ENCODE measurements at places on chromosomes 5 and 9. TPM values are rescaled to one million over a fixed set of nuclear protein-coding genes. Genes with fewer than 3 reads are reported as not detected.

- no peak for DNase-seq
Observed at GRCh38 chr9:94706922-94707321, 19.6 kb upstream of the AOPEP start.

GRCh38 chr9:13627071-13627470 lies 347.6 kb upstream of the MPDZ start:
- no peak for DNase-seq

DNA sequence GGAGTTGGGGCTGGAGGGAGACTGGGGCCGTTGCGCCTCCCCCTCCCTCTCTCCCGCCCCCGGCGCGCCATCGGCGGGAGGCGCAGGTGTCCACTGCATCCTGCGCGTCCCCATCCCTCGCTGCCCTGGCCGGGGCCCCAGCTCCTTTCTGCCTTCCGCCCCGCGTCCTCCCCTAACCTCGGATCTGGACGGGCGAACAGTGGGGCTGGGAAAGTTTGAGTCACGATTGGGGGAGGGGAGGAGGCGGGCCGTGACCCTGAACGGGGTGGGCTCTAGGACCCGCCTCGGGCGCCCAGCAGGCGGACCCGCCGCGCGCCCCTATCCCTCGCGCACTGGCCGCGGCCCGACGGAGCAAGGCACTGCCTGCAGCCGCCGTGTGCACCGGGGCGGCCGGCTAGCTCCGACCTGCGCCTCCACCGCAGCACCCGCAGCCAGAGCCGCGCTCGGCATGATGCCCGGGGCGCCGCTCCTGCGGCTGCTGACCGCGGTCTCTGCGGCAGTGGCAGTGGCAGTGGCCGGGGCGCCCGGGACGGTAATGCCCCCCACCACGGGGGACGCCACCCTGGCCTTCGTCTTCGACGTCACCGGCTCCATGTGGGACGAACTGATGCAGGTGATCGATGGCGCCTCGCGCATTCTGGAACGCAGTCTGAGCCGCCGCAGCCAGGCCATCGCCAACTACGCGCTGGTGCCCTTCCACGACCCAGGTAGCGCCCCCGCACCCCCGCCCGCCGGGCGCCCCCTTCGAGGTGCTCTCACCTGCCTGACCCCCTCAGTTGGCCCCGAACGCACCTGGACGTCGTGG lies at the start of gene HMCN2:
HMCN2 (plus strand) TSS at position 330 of the 805 bp plus-strand sequence; CDS start at position 449, 119 bp downstream.
- no peak for DNase-seq

DNA sequence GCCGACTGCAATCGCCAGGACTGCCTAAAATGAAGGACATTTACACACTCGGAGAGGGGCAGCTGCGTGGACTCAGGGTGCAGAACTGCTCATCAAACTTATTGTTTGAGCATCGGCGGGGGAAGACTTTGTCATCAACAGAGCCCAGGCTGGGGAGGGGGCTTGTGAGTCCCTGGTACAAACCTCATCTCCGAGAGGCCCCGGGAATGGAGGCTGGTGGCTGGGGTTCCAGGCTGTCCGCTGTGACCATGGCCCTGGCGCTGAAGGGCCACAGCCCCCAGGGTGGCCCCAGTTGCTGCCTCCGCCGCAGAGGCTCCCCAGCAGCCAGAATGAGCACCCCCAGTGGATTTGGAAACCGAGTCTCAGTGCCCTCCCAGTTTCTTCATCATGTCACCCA lies 46.1 kb upstream of the RNU6ATAC start:
- no peak for DNase-seq

GRCh38 chr5:393846-394275 lies 49.1 kb upstream of the EXOC3 start:
- DNase-seq: no peak

GRCh38 chr5:124912638-124913328 lies 166.3 kb upstream of the ZNF608 start:
- no peak for DNase-seq

GRCh38 chr9:33407061-33407460 lies 4.7 kb upstream of the AQP7 start:
- no peak for DNase-seq

Gene MEF2C
- polyA plus RNA-seq: 41.4 TPM

Gene FOXD4L4
- not detected for polyA plus RNA-seq

Gene TAF11L8
- polyA plus RNA-seq: not detected

Gene GMCL2
- not detected for polyA plus RNA-seq
